ENCODE measurements at places on chromosomes 1 and 21.
A peak's percentile ranks its signal among the peaks of the same experiment; 100 is the strongest.

DNA sequence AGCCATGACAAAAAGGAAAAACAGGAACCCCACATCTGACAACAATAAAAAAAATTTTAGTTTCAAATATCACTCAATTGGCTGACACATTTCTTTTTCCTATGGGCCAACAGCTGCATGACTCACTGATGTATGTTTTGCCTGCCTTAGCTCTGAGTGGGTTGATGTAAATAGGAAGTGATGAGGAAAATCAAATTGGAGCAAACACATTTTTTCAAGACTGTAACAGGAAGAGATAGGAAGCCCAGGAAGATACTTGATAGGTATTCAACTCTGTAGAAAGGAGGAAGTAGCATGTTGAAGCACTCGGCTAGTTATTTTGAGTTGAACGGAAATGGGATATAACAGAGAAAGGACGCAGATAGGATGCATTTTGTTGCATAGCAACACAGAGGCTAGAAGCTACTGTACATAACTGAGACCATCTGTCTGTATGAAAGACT lies 168.0 kb upstream of the NR5A2 start:
- no peak for DNase-seq

DNA sequence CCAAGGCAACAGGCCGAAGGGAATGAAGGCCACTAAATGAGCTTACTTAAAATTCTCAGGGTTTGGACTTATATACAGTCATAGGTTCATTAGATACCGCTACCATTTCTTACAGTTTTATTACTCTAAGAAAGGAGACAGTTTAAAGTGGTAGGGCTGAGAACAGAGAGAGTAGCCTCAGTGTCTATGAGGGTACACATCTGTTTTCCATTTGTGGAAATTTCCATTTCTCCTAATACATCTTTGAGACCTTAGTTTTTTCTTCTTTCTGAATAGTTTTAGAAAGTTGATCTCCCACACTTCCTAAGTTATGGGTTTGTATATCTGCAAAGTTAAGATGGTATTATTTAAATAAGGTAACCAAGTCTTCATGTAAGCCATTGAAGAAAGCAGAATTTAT lies 1279.1 kb downstream of the NCAM2 start:
- no peak for DNase-seq

DNA sequence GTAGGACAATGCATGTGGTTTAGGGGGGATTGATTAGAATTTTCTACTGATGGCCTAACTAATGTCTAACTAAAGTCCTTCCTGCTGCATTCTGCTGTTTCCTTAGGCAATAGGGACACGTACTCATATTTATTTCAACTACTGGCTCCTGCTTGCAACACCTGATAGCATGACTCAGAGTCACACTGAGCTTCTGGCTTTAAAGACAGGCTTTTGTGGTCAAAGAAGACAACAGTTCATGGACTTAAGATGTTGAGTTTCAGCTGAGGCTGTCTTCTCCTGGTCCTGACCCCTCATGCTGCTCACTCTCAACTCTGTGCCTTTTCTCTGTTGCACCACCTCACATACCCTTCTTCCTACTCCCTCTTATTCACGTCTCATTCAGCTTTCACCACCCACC lies 29.1 kb upstream of the TRABD2B start:
- no peak for DNase-seq

DNA sequence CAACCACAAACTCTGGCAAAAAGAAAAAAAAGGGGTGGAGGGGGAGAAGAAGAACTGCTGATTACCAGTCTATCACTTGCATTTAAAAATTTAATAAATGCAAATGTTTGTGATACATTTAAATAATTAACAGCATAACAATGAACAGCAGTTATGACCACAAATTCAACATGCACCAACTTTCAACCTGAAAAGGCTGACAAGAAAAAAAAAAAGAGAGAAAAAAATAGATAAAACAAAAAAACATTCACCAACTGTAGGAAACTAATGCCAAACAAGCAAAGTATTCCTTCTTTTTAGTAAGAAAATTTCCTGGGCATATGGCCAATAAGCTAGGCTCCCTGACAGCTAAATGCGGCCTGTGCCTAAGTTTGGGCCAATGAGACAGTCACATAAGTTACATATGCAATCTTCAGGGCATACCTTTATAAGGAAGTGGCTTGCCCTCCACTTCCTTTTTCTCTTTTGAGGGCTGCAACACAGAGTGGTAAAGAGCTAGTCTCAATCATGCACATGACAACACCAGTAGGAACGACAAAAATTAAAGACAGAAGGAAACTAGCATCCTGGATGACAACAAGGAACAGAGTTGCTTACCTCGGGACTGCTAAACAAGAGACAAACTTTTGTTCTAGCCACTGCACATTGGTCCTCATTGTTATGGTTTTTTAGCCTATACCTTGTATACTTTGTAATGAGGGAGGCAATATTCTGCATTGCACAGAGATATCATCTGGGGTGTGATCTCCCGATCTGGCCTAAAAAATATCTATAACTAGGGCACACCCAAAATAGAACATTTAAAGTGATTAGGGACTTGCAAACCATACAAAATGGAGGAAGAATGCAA lies 24.2 kb upstream of the PHTF1 start:
- peak; percentile 45 for DNase-seq

DNA sequence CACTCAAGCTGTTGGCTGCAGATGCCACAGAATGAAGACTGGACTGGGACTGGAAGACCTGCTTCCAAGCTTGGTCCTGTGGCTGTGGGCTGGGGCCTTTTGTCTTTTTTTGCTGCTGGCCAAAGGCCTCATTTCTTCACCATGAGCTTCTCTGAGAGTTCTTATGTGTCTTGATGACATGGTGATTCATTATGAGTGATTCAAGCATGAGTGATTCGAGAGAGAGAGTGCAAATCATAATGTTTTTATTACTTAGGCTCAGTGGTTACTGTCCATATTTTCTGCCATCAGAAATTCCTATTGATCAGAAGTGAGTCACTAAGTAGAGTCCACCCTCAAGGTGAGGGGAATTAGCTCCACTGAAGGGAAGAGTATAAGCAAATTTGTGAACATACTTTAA lies 94.0 kb downstream of the PCP4 start:
- DNase-seq = no peak

- DNase-seq = no peak
Observed at GRCh38 chr1:158150523-158150922, 30.2 kb upstream of the CD1D start.

- DNase-seq = no peak
Observed at GRCh38 chr1:226404063-226404903, 3.6 kb downstream of the PARP1 start.

DNA sequence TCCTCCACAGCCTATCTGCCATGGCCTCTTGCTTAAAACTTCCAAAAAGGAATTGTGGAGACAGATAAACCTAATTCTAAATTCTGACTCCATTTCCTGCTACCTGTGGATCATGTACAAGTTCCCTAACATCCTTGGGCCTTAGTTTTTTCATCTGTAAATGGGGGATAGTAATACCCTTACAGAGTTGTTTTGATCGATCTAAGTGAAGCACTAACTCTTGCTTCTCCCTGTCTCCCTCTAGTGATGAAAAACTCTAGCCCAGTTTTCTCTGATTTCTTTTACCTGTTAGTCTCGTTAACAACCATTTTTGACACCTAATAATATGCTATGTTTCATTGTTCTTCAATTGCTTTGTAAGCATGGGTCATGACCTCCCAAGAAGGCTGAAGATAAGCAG lies 65.9 kb downstream of the TM2D1 start:
- DNase-seq = no peak

- no peak for DNase-seq
Observed at GRCh38 chr1:42774928-42775526, 8.0 kb downstream of the C1orf50 start.

DNA sequence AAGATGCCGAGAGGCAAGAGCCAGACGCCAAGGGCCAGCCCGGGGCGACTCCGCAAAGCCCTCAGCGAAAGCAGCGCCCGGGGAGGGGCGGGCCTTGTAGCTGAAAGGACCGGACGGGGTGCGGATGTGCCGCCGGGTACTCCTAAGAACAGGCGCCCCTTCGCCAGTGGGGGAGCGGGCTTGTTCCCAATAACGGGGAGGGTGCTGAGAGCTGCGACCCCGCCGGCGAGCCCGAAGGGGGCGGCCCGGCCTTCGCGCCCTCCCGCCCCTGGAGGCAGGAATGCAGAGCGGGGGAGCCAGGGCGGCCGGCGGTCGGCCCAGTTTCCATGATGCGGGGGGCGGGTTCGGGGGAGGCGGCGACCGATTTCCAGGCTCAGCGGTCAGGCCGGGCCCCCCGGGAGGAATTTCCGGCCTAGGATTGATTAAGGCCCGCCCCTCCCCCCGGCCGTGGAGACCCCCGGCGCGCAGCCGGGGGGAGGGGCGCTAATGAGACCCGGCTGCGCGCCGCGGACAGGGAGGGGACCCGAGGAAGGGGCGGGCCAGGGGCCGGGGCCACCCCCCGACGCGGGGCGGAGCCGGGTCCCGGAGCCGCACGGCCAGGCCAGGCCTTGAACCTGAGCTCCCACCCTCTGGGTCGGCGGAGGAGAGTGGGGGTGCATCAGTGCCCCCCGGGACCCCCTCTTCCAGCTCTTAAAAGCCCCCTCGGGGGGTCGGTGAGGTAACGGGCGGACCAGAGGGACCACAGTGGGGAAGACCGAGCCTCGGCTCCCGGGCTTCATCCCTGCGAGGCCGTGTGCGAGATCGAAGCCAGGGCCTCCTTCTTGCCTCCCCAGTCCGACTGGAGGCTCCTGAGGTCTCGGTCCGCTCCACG lies 898 bp upstream of the TMEM200B start:
- DNase-seq = peak; percentile 77

GRCh38 chr1:44684525-44684924 lies 10.0 kb downstream of the ARMH1 start:
- DNase-seq = no peak

GRCh38 chr1:35557118-35557610 lies at the start of gene KIAA0319L:
Gene KIAA0319L, minus strand, starts transcription at chr1:35557403. Its CDS starts 2,912 bp downstream, at chr1:35554491.
- DNase-seq = no peak

DNA sequence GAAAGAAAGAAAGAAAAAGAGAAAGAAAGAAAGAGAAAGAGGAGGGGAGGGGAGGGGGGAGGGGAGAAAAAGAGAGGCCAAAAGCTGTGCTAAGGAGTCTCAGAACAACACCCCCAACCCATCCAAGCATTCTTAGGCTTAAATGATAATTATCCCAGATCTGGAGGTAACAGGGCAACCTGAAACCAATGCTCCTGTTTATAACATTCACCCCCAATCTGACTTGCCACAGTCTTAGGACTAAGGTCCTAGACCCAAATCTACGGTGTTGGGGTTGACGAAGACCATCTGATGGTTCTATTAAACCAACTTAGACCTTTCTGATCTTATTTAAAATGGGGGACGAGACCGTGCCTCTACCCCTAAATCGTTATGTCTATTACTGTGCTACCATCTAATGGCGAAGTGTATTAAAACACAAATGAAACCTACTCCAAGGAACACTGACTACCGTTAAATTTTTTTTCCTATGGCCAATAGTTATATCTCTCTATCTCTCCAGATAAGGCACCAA lies 119.3 kb upstream of the CDC42BPA start:
- DNase-seq = no peak

GRCh38 chr1:228955691-228956090 lies 220.4 kb downstream of the RHOU start:
- no peak for DNase-seq

- DNase-seq = no peak
Observed at GRCh38 chr21:39843483-39843882, 23.8 kb upstream of the PCP4 start.

DNA sequence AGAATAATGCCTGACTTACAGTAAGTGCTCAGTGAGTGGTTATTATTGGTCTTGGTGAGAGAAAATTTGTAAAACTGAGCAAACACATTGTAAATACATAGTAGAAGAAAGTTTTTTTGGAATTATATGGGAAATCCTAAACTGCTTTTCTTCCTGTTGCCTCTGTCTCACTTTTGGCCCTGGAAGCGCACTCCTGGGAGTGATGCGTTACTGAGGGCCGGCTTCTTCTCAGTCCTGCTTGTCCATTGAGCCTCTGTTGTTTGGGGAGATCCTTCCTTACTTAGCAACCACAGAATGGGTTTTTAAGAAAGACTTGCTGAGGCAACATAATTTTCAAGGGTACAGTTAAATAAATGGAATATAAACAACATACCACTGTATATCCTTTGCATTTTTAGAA lies 166.0 kb downstream of the EDEM3 start:
- no peak for DNase-seq

GRCh38 chr1:161115132-161115711 lies 2.6 kb downstream of the PFDN2 start:
- DNase-seq = peak; percentile 59

DNA sequence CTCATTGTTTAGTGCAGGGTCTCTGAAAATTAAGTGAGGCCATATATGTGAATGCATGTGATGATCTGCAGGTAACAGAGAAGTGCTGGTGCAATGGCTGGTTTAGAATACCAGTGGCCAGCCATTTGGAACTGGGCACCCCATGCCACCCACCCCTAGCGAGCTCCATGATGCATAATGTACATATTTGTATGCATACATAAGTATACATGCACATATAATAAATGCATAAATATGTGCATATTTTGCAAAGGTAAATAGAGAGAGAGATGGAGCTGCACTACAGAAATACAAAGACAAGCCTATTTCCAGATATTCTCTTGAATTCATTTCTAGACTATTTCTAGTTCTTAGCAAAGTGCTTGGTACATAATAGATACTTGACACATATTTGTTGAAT lies 68.5 kb upstream of the IGSF21 start:
- DNase-seq = no peak

- no peak for DNase-seq
Observed at GRCh38 chr1:9453375-9453774, 85.9 kb upstream of the SLC25A33 start.

GRCh38 chr21:31772674-31773555 lies 41.0 kb upstream of the SCAF4 start:
- DNase-seq = no peak

GRCh38 chr1:41454406-41454805 lies 30.1 kb downstream of the EDN2 start:
- no peak for DNase-seq

DNA sequence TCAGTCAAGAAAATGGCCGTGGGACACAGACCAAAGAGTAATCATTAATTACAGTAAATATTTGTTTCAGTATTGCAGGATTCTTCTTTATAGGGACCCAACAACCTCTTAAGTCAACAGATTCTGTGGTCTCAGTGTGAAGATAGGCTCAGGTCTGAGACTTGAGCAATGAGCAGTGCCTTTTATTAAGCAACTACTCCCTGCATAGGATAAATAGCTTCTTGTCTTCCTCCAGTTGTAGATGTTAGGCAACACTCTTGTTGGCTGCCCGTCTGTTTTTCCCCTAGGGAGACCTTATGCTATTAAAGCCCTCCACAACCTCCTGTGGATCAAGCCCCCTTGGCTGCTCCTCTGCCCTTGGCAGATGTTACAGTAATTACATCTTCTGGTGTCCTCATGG lies 1.8 kb upstream of the OMA1 start:
- no peak for DNase-seq
